Right renal pelvis (tissue), 4 donors: ENCODE measurements at places on chromosomes 4 and X.

- no peak for DNase-seq
Observed at GRCh38 chrX:120253784-120254183, 3.2 kb downstream of the ZBTB33 start.

DNA sequence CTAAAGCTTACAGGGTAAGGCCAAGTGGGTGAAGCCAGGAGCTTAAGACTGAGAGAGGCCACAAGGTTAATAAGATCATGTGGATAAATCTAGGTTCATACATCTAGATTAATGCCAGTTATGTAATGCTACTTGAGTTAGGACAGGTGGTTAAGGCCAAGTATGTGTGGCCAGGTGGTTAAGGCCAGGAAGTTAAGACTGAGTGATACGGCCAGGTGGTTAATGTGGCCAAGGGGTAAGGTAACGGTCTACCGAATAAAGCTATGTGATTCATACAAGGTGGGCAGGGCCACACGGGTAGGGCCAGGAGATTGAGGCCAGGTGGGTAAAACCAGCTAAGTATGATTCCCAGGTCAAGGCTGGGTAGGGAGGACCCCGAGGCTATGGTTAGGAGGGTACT is 223.0 kb downstream of the TACR3 start:
- DNase-seq: no peak

GRCh38 chr4:188270273-188271069 is 131.2 kb downstream of the TRIML1 start:
- no peak for DNase-seq

DNA sequence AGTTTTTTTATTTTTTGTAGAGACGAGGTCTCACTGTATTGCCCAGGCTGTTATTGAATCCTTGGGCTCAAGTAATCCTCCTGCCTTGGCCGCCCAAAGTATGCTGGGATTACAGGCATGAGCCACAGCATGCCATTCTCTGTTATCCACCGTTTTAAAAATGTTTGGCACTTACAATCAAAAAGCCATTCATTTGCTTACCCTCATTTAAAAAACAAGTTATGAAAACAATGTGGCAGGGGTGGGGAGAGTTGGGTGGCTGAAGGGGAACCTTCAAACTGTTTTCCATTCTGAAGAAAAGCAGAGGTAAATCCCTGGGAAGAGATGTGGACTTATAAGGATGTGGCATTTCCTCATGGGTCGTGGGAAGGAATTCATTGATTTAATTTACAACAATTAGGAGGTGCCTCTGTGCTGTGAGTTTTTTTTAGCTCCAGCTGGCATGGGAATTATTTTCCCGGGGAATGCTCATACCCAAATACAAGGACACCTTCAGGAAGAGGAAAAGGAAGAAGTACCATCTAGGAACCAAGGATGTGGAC is 103.5 kb downstream of the MID1 start:
- no peak for DNase-seq

- DNase-seq: no peak
Observed at GRCh38 chr4:8552024-8552423, 28.2 kb upstream of the GPR78 start.

DNA sequence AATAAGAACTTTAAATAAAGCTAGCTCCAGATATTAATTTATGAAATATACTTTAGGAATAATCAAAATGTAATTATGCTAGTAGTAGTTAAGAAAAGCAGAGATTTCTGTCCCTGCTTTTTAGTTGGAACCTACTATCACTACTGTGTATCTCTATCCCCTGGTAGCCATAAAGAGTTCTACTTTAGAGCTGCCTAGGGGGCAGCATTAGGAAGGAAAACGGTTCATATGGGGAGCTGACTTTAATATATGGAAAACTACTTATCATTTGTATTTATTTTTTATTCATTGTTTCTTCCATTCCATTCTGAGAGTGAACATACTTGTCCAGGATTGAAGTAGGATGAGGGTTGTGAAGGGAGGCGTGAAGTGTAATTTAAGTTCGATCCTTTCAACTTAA is 40.9 kb downstream of the CPEB2 start:
- no peak for DNase-seq

GRCh38 chr4:125992891-125993290 is 678.1 kb downstream of the FAT4 start:
- no peak for DNase-seq
